Suppressor macrophage treated with lipopolysaccharide for 1 hour (primary cell): ENCODE measurements at places on chromosomes 6 and 20.

DNA sequence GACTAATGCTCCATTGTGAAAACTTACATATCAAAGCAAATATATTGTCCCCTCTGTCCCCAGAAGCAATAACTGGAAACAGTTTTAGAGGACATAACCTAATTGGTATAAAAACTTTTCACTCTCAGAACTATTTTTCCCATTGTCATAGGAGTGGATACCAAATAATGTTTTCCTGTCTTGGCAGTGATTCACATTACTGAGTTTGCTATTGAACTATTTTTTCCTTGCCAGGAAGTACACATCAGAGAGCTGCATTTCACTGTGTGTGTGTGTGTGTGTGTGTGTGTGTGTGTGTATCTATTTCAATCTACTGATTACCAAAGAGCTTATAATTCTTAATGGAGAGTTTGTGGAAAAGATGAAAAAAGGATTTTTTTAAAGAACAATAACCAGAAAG is 45.4 kb downstream of the AKAP12 start:
- DNase-seq: no peak

DNA sequence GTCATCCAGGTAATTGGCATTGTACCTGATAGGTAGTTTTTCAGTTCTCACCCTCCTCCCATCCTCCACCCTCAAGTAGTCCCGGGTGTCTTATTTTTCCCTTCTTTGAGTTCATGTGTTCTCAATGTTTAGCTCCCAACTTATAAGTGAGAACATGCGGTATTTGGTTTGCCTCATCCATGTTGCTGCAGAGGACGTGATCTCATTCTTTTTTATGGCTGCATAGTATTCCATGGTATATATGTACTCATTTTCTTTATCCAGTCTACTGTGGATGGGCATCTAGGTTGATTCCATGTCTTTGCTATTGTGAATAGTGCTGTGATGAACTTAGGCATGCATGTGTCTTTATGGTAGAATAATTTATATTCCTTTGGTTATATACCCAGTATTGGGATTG is 45.8 kb downstream of the RPRD1B start:
- DNase-seq: no peak

DNA sequence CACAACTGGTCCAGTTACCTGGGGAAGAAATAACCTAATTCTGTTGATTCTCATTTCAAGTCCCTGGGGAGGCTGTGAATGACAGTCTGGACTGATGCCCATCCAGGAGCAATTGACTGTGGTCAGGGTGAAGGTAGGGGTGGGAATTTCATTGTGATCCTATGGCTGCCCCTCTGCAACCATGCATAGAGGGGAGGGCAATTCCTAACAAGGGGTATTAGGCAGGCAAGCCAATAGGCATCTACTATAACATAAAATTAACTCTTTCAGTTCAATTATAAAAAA is 44.0 kb upstream of the TRAM2 start:
- no peak for DNase-seq

- no peak for DNase-seq
These were observed 71.6 kb upstream of the CD93 start for GRCh38 chr20:23157734-23158133.

GRCh38 chr6:139336488-139336887 is 38.0 kb downstream of the CITED2 start:
- peak; percentile 67 for DNase-seq

DNA sequence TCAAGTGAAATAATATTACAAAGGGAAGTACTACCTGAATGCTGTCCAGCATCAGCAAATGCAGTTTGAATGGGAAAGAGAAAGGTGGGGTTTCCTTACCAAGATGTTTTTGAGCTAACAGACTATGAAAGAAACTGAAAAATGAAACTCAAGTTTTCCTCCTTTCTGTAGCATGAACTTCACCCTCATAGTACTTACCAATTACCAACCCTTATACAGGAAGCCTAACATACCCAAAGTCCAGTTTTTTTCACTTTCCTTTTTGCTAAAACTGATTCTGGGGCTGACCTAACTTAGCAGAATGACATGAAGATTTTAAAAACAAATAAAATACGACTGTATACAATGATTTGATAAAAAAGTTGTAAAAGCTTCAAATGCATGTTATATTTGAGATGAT is 5.2 kb downstream of the ZNFX1 start:
- peak; percentile 22 for DNase-seq
